HCT116 (cell line): ENCODE measurements at places on chromosomes 1 and 21. TPM values are rescaled to one million over a fixed set of nuclear protein-coding genes. Genes with fewer than 3 reads are reported as not detected.

VPS13D gene
- total RNA-seq: 31.6 TPM

FCRL4 gene
- total RNA-seq: not detected

FAF1 gene
- total RNA-seq: 73.2 TPM

GBP2 gene
- 0.98 TPM for total RNA-seq

SYTL1 gene
- total RNA-seq: 75.9 TPM

DNA sequence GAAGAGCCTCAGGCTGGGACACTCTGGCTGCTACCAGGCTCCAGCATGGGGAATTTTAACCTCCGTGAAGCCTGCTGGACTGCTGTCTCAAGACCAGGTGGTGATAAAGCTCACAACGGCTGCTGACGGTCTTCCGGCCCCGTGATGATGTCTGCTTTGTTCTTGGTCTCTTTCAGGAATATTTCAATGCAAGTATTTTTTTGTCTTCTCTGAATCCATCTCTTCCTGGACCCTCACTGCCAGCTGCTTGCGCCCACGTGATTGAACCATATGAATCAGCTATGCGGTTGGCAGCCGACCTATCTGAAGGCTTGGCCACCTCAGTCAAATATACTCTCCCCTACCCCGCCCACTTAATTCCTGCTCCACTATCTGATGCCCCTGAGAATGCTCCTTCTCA lies 14.6 kb upstream of the SLC6A17 start:
- H3K27me3 ChIP-seq: peaks cover 27% of the 10 kb centered on the region
- DNase-seq: no peak
- H3K27ac ChIP-seq: no peak overlapping the region

DNA sequence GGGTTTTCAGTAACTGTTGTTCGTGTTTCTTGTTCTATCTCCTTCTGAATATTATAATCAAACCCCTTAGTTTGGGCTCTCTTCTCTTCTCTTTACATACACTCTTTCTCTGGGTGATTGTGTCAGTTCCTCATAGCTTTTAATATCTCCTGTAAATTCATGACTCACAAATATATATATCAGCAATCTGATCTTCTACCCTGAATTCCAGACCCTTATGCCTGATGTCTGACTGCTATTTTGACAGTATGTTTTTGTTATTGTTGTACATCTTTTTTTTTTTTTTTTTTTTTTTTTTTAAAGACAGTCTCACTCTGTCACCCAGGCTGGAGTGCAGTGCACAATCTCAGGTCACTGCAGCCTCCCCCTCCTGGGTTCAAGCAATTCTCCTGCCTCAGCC lies 70.8 kb upstream of the MPC2 start:
- H3K36me3 ChIP-seq: no peaks in the 10 kb centered on the region; the same call in 1 of the 2 replicates
- no peak for DNase-seq

- 0 out of 2 replicates have a peak, but pooled peaks cover 11% of the 10 kb centered on the region for H3K36me3 ChIP-seq
- H3K4me3 ChIP-seq: no peak overlapping the region
- no peak for DNase-seq
- no peaks in the 10 kb centered on the region for H3K4me1 ChIP-seq
- no peak overlapping the region for H3K27ac ChIP-seq
- no peaks in the 10 kb centered on the region for H3K27me3 ChIP-seq
Measured at GRCh38 chr1:29319300-29320110, 83.2 kb downstream of the PTPRU start.
